Central memory CD4-positive, alpha-beta T cell (primary cell): ENCODE measurements at places on chromosomes 3 and 15.

DNA sequence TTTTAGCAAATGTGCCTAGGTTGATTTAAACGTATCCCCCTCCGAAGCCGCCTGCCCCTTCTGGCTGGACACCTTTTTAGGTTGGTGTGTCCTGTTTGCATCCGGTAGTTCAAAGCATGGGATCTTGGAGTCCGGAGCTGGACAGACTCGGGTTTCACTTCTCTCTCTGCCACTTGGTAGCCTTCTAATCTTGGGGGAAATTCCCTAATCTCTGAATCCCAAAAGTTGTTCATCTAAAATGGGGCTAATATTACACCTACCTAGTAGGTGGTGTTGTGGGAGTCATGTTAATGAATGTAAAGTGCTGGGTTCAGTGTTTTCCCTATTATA lies 760 bp downstream of the FANCI start:
- no peak for DNase-seq

DNA sequence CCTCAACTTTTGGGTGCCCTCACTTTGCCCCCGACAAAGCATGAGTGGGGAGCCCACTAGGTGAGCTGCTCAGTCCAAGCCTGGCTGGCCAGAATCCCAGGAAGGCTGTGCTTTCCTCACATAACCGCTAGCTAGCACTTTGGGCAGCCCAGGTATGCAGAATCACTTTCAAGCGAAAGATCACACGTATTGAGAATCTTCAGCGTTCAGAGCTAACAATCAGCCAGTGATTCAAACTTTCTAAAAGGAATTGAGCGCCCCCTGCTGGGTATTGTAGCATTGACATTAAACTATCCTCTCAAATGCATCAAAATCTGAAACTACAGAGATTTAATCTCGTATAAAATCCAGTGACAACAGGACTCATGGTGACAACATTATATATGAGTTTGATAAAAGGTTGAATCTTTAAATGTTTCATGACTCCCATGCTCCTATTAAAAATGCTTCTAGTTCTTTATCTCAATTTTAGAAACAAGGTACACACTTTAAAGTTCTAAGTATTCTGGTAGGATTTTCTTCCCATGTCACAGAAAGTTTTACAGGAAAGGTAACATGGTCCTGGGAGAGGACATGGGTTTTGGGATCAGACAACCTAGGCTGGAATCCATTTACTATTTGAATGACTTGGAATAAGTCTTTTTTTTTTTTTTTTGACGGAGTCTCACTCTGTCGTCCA lies 11.8 kb downstream of the ANAPC13 start:
- DNase-seq, result peak; percentile 66

GRCh38 chr3:134601539-134602439 lies 49.0 kb downstream of the KY start:
- DNase-seq, result no peak

DNA sequence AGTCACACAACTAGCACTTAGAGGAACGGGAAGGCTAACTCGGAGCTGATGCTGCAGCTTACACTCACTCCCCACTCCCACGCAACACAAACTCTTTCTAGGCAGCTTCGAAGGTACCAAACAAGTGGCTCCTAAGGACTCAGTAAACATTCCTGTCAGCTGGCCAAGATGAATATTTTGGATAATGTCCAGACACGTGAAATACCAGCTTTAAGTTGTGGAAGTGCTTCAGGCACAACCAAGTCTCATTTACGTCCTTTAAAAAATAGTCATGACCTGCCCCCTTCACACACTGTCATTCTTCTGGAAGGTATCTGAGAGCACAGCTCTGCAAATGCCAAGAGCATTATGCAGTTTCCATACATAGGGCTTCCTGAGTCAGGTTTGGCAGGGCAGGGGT lies 1005.9 kb upstream of the CFAP20DC start:
- DNase-seq, result no peak

DNA sequence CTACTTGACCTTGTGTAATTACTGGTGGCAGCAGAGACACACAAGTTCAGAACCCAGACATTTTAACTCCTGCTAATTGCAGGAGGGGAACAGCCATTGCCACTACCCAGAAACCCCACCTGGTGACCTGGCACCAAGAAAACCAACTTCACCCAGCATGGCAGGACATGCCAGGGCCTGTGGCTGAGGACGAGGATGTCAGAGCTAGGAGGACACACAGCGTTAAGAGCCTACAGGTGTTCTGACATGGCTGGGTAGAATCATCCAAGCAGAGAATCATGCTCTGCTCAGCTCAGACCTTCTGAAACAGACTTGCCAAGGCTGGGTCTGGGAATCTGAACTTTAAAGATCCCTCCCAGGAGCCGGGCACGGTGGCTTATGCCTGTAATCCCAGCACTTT lies 11.7 kb upstream of the SPATA12 start:
- DNase-seq, result no peak

- DNase-seq, result no peak
Measured at GRCh38 chr15:32778391-32779176, 60.8 kb downstream of the GREM1 start.

- DNase-seq, result no peak
Measured at GRCh38 chr3:197528190-197528589, 27.6 kb downstream of the BDH1 start.

DNA sequence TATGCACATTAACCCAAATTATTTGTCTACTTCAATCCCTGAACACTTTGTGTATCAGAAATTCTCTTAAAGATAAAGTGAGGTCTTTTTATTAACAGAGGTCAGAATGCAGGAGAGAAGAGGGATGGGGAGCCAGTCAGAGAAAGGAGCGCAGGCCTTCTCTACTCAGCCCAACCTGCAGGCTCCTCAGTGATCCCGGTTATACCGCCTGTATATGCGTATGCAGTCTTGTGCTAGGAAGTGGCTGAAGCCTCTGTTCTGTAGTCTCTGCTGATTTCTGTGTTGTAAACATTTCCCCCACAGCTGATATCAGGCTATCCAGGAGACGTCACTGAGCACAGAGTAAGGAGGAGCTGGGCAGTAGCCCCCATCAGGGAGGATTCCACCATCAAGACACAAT lies 57.9 kb downstream of the ABHD5 start:
- no peak for DNase-seq

DNA sequence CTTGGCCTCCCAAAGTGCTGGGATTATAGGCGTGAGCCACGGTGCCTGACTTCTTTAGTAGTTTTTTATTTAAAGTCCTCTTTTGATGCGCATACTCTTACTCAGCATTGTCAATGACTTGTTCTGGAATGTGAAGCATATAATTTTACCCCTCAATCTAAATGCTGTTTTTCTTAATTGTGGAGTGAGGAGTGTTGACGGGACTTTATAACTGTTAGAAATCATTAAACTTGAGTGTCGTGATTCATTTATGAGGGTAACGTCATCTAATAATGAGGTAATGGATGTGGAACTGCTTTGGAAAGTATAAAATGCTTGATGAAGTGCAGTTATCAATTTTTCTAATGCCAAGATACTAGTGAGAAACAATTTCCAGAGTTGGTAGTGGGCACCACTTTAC lies 48.3 kb downstream of the PLS1 start:
- no peak for DNase-seq

- DNase-seq, result no peak
Measured at GRCh38 chr15:85155857-85156256, 174.2 kb downstream of the PDE8A start.

GRCh38 chr15:39447346-39447745 lies 133.5 kb upstream of the THBS1 start:
- DNase-seq, result no peak

- DNase-seq, result no peak
Measured at GRCh38 chr15:56866803-56867202, 51.6 kb upstream of the TCF12 start.

DNA sequence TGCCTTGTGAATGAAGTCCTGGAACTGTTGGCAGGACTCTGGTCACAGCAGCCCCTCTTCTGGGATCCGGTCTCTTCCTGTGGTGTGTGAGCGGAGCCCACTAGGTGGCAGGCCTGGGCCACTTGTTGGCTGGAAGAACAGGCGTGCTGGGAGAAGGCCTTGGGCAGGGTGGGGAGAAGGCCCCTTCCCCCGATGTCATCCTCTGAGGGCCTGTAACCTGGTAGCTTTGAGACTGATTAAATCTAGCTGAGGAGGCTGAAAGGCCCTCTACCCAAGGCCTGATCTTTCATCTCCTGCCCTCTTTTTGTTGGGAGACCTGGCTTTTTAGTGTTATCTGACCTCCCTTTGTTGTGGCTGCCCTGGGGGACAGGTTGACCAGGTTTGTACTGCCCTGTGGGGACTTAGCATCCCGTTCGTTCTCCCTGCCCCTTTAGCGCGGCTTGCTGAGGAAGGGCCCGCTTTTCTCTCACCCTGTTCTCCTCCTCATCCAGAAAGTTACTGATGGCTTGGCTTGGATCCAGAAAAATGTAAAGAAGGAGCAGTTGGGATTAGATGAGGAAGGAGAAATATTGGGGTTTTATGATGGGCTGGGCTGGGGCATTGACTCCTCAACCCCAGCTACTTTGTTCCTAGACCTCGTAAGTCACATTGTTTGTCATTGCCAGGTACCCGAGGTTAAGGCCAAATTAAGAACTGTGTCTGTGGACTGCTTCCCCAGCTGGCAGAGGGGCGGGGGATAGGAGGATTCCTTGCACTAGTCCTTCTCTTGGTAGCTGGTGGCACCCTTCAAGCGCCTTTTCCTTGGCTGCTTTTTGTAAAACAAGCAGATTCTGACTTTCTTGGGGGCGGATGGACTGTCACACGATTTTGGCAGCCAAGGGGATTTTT lies 48.5 kb downstream of the CHCHD6 start:
- DNase-seq, result peak; percentile 7

DNA sequence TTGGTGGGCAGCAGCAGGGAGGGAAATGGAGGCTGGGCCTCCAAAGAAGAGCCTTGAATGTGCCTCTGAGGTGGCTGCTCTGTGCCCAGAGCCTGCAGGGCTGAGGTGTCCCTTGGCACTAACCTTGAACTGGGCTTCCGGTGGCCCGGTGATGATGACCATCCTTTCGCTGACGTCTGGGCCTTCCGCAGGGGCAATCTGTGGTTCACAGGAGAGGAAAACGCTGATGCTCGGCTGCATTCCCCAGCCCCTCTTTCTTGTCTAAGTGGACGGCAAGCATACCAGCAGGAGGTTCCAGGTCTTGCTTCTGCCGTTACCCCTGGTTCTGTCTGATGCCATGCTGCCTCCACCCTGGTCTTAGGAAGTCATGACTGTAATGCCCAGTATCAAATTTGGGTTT lies 65.9 kb downstream of the SENP2 start:
- DNase-seq, result no peak
